ENCODE measurements at places on chromosomes 4 and X.

- no peak for DNase-seq
These were observed 273.1 kb downstream of the DCTD start for GRCh38 chr4:182643801-182644682.

GRCh38 chr4:85474818-85475630, at the start of gene ARHGAP24:
TSS of gene ARHGAP24 (plus strand) at chr4:85475150.
- DNase-seq = no peak

DNA sequence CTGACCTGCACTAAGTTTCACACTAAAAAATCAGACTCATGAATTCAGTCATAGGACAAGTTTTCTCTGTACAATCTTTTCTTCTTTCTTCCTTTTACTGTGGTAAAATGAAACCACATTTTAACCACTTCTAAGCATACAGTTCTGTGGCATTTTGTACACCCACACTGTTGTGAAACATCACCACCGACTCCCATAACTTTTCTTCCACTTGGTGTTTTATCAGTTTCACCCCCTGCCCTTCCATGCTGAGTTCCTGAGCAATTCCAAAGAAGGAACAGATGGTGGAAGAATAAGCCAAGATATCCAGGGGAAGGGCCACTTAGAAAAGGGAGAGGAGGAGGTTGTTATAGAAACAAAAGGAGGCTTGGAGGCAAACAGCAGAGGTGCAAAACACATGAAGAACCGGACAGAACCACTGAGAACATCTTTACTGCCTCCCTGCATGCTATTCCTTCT, 22.6 kb downstream of the SLC25A4 start:
- DNase-seq = no peak

GRCh38 chr4:129344058-129344457, 248.1 kb downstream of the C4orf33 start:
- DNase-seq = no peak

GRCh38 chr4:6840062-6840976, 57.8 kb downstream of the KIAA0232 start:
- no peak for DNase-seq

GRCh38 chr4:83272900-83273299, 11.7 kb downstream of the COQ2 start:
- DNase-seq = no peak

GRCh38 chrX:136168929-136169735, 21.8 kb downstream of the FHL1 start:
- no peak for DNase-seq

All from stimulated activated CD8-positive, alpha-beta memory T cell treated with anti-CD3 and anti-CD28 coated beads, Interleukin-4, amount 100 ng/mL, for 4 hours (primary cell).